ENCODE measurements at places on chromosomes 5 and 9.

DNA sequence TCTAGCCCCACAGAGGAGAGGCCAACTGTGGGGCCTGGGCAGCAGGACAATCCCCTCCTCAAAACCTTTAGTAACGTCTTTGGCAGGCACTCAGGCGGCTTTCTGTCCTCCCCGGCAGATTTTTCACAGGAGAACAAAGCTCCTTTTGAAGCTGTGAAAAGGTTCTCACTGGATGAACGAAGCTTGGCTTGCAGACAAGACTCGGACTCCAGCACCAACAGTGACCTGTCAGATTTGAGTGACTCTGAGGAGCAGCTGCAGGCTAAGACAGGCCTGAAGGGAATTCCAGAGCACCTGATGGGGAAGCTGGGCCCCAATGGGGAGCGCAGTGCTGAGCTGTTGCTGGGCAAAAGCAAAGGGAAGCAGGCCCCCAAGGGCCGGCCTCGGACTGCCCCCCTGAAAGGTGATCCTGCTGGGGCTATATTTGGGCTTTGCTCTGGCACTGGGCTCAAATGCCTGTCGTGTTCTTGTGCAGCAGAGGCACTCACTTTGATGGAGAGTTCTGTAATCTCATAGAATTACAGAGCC lies 39.4 kb downstream of the KDM3B start:
- peak; percentile 58 for DNase-seq

GRCh38 chr5:101977729-101978345 lies 318.2 kb downstream of the SLCO4C1 start:
- no peak for DNase-seq

DNA sequence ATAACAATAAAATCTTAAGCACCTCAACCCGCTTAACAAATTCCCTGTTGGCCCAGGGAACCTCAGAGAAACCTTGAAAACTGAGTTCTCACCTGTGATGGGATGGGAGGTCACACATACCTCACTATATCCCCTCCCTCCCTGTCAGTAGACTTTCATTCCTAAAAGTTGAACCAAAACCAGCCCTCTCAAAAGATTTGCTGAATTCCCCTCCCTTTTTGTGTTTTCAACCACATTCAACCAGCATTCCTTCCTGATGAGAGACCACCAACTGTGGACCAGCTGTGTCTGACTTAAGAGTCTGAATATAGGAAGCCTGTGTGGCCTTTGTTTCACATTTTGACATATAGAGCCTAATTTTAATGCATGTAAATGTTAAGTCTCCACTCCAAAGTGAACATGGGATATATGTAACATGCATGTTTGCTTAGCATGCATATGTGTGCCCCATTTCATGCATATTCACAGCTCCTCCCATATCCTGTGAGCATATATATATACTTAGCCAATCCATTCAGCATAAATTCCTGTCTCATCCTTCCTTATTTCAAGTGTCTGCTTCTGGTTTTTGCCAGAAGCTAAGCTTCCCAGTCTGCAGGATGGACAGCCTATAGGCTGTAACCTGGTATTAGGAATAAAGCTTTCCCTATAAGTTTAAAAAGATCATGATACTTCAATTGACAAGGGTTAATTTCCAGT lies 604.6 kb downstream of the PTPRD start:
- no peak for DNase-seq

DNA sequence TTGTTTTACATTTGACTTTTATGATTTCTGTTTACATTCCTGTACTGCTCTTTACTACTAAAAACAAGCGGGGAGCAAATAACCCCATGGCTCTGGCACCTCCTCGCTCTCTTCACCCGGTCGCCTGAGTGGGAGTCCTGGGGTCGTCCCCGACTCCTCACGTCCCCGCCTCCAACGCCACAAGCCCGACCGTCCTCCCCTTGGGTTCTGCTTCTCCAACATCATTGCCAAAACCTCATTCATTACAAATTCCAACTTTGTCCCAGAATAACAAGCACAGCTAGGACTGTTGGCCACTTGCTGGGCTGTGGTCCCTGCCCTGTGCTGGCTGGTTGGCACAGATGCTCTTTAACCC lies 35.1 kb downstream of the MRPL36 start:
- DNase-seq: no peak

DNA sequence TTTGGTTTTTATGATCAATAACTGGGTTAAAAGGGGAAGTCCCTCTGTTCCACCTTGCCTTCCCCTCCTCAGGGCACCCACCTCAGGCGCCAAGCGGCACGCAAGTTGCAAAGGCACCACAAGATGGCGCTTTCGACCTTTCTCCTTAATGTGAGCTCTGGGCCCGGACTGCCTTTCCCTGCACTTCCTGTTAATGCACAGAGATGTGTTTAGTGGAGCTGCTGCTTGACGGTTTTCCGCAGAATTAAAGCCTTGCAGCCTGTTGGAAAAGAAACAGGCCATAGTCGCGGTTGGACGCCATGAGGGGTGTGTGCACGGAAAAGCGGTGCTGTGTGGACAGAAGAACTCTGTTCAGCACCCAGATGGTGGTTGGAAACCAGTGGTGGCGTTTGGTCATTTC lies 17.9 kb downstream of the CXCL14 start:
- DNase-seq: peak; percentile 52

DNA sequence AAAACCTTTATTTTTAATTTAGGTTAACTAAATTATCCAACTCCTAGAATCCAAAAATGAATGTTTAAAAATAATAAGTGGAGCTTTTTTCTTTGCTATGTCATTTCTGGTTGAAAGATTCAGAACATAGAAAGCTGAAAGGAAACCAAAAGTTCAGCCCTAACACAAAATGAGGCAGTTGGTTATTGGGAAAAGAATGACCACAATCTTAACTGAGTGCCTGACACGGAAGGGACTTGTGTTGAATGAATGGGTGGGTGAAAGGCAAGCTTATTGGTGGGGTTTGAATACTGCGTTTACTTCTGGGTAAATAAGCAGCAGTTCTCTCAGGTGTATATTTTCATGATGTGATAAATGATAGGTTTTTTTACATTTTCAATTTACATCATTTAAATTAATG lies 243.5 kb downstream of the IRX1 start:
- no peak for DNase-seq

GRCh38 chr9:127844821-127845359 lies 9.6 kb downstream of the ENG start:
- no peak for DNase-seq

GRCh38 chr9:89218040-89218928 lies 39.7 kb upstream of the SHC3 start:
- DNase-seq: no peak

DNA sequence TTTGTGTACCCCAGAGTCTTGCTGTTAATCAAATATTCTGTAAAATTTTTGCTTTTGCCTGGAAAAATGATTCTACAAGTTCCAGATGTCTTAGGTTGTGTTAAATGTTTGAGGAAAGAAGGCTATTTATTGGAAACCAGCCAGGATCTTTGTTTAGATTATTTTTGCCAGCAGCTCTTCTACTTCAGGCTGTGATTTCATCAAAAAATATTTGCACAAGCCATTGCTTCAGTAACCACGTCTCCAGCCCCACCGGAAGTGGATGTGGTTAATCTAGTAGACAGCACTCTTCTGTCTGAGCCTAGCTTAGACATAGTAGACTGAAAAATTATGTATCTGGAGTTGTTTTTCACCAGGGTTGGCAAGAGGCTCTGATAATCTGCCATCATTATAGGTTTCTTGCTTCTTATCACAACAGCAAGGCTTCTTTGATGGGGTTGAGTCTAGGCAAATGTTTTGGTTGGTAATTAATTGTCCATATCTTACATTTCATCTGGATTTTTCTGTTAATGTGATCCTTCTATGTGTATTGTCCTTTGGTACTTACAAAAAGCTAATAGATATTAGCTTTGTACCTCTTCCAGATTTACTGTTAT lies 17.1 kb downstream of the KCTD16 start:
- DNase-seq: no peak

DNA sequence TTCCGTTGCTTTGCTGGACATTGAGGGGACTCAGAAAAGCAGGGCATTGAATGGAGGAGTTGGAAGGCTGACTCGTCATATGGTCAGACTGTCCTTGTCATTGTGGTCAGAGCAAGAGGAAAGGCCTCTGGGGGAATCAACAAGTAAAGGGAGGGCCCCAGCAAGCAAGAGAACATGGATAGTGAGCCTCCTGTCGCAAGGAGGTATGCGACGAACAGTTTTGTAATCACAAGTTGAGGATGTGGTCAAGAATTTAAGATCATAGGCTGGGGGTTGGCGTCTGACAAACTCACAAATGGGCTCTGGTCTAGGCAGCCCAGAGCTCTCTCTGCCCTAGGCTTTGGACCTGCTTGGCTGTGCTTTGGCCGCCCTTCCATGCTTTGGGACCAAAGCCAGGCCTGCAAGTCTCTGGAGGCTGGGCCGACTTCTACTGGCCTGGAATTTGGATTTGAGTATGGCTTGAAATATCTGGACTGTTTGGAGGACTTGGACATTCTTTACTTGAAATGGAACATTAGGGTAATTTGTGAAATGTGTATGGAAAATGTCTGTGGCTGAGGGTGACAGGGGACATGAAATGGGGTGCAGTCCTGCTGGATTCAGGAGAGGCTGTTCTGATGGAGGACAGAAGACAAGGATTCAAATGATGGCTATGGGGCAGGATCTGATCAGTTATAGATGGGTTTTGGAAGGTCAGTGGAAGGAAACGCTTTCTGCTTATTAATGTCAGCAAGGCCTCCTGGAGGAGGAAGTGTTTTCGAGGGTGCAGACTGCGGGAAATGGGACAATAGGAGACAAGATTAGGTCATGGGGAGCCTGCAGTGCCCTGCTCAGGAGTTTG lies 19.2 kb upstream of the NDST1 start:
- peak; percentile 84 for DNase-seq

DNA sequence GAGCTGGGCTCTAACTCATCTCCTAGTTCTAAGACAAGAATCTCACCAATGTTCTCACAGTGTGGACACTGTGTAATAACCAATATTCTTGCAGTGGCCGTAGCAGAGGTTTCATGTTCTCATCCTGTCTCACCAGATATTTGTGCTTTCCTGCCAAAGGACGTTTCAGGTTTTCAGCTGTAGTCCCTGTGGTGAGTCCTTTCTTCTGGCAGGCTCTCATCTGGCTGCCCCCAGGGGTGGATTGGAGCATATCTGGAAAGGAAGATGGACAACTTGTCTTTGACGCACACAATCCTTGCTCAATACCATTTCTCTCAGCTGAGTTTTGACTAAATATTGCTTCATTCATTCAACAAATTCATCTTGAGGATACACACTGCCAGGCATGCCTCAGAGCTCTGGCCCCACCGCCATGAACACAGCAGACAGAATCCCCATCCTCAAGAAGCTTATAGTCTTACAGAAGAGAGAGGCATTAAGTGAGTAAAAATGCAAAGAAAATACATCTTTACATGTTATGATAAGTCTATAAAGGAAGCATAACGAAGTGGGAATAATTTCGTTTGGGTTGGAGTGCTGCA lies 33.8 kb upstream of the NEURL1B start:
- DNase-seq: no peak

- peak; percentile 67 for DNase-seq
These were observed 119.5 kb downstream of the HMHB1 start for GRCh38 chr5:143931476-143931875.

DNA sequence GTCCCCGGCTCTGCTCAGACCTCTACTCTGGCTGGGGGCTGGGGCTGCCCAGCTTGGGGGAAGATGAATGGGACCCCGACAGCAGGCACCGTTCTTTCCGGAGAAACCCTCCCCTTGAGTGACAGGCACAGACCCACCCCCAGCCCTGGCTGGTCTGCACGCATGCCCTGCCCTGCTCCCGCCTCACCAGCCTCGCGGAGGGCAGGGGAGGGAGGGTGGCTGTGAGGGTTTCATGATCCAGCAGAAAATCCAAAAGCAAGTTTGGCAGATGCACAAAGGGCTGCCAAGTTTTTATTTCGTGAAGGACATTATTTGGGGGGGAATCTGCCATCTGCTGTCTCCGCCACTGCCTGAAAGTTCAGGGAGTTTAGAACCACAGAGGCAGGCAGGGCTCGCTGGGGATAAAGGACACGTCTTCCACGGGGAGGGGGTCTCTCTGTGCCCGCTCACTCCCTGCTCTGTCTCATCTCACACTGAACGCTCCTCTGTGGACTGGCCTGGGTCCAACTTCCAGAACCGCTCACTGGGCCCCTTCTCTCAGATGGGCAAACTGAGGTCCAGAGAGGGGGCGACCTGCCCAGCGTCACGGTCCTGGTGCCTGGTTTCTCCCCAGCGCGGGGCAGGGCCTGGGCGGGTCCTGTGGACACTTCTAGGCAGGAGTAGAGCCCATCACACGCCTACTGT lies 92.9 kb downstream of the RXRA start:
- no peak for DNase-seq

DNA sequence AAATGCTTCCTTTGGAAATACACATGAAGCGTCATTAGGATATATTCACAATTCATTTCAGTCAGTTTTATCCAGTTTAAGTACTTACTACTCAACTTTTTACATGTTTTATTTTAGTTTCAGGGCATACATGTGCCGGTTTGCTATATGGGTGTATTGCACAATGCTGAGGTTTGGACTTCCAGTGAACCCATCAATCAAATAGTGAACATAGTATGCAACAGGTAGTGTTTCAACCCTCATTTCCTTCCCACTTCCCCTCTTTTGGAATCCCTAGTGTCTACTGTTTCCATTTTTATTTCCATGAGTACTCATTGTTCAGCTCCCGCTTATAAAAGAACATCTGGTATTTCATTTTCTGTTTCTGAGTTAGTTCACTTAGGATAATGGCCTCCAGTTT lies 74.7 kb downstream of the TMEM161B start:
- DNase-seq: no peak

DNA sequence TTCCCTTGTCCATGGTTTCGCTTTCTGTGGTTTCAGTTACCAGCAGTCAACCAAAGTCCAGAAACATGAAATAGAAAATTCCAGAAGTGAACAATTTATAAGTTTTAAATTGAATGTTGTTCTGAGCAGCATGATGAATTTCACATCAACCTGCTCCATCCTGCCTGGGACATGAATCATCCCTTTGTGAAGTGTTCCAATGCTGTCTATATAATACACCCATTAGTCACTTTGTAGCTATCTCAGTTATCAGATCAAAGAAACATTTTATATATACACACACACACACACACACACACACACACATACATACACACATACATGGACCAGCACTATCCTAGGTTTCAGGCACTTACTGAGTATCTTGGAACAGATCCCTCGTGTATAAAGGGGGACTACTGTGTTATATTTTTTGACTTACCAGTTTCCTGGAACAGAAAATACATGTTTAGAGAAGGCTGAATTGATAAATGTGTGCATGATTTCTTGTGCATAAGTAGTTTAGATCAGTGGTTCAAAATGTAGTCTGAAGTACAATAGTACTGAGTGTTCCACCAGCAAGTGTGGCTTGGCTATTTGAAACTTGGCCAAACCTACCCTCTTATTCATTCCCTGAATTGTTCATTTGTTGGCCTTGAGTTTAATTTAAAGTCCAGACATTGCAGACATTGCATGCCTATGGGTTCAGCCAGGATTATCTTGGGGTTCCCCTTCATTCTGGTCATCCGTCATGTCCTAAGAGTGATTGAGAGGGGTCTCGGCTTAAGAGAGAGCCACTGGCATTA lies 510.0 kb downstream of the GADD45G start:
- no peak for DNase-seq

GRCh38 chr5:59276917-59277372 lies 616.6 kb downstream of the PDE4D start:
- no peak for DNase-seq

GRCh38 chr5:40518485-40518917 lies 161.2 kb upstream of the PTGER4 start:
- no peak for DNase-seq

GRCh38 chr5:139688751-139689372 lies 40.7 kb downstream of the CXXC5 start:
- DNase-seq: no peak

GRCh38 chr5:164153469-164154172 lies 648.2 kb downstream of the MAT2B start:
- DNase-seq: no peak

- no peak for DNase-seq
These were observed 34.0 kb downstream of the IDNK start for GRCh38 chr9:83656952-83657351.

All from C1 segment of cervical spinal cord (tissue), 14 donors.